ENCODE measurements at places on chromosomes 4 and X.
A peak's percentile ranks its signal among the peaks of the same experiment; 100 is the strongest.

- DNase-seq: no peak
Observed at GRCh38 chr4:52358366-52358765, 300.7 kb downstream of the USP46 start.

- DNase-seq: no peak
Observed at GRCh38 chr4:172850838-172851237, 317.8 kb upstream of the GALNT7 start.

- DNase-seq: no peak
Observed at GRCh38 chr4:178086320-178086719, 644.1 kb upstream of the AGA start.

- DNase-seq: peak; percentile 70
Observed at GRCh38 chrX:96924581-96924980, 40.9 kb downstream of the RPA4 start.

GRCh38 chr4:127217586-127218229 is 415.0 kb upstream of the INTU start:
- DNase-seq: no peak

DNA sequence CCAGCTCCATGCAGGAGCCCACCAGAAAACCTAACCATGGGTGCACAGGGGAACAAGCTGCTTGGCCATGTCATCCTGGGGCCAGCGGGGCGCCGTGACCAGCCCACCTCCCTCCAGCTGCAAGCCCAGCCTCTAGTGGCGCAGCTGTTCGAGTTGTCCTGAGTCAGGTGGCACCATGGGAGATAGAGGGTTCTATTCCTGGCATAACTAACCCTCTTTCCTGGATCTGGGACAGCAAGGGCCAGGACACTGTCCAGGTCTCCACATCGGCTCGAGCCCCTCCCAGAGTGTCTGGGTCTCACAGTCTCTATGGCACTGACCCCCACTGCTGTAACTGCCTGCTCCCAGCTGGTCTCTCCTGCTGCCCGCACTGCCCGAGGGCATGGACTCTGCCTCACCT is 16.7 kb downstream of the ABLIM2 start:
- DNase-seq: no peak

DNA sequence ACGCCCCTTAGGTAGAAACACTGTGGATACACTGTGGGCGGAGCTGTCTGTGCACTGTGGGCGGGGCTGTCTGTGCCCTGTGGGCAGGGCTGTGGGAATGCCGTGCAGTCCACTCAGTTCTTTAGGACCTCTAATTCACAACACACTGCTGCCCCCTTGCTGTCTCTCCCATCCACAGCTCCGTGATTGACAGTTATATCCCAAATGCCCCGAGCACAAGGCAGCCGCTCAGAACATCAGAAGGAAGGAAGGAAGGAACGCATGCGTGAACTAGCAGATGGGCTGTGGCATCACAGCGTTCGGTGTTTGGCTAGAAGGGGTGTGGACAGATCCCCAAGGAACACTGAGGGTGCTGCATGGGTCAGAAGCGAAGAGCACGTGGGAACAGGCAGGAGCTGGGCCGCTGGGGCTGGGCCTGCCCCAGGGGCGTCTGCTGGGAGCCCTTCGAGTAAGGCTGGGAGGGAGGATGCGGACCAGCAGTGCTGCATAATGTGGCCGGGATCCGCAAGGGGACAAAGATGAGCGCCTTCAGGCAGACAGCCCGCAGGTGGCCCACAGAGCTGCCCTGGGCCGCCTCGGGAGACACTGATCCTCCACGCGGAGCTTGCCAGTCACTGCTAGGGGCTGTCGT is 29.8 kb downstream of the ACOX3 start:
- peak; percentile 66 for DNase-seq

- DNase-seq: no peak
Observed at GRCh38 chr4:169210504-169211118, 60.1 kb downstream of the SH3RF1 start.

GRCh38 chrX:84453351-84454246 is 48.7 kb downstream of the HDX start:
- DNase-seq: no peak

GRCh38 chr4:5635826-5636195 is 72.5 kb downstream of the EVC2 start:
- DNase-seq: no peak

DNA sequence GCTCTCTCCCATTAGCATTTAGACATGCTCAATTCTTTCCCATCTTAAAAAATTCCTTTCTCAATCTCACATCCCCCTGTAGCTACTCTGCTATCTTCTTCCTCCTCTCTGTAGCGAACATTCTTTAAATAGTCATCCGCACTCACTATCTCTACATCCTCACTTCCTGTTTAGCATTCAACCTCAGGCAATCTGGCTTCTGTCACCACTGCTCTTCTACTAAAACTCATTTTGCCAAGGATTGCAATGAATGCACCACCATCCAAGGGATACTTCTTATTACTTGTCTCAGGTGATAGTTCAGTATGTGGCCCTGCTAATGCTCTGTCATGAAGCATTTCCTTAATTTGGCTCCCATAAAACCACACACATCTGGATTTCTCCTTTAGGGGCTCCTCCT is 10.9 kb upstream of the TET2 start:
- DNase-seq: peak; percentile 84

- no peak for DNase-seq
Observed at GRCh38 chrX:38275615-38276014, 51.7 kb downstream of the RPGR start.

GRCh38 chrX:38929966-38930421 is 128.7 kb downstream of the MID1IP1 start:
- DNase-seq: peak; percentile 7

- DNase-seq: no peak
Observed at GRCh38 chr4:144582975-144583374, 63.0 kb upstream of the HHIP start.

GRCh38 chr4:82801910-82802521 is 3.4 kb upstream of the SCD5 start:
- DNase-seq: no peak

GRCh38 chrX:41043196-41043595 is 42.0 kb upstream of the USP9X start:
- no peak for DNase-seq

- DNase-seq: no peak
Observed at GRCh38 chr4:53586121-53586816, 5.0 kb downstream of the LNX1 start.

- DNase-seq: no peak
Observed at GRCh38 chrX:120560405-120560841, 339 bp downstream of the CUL4B start.

DNA sequence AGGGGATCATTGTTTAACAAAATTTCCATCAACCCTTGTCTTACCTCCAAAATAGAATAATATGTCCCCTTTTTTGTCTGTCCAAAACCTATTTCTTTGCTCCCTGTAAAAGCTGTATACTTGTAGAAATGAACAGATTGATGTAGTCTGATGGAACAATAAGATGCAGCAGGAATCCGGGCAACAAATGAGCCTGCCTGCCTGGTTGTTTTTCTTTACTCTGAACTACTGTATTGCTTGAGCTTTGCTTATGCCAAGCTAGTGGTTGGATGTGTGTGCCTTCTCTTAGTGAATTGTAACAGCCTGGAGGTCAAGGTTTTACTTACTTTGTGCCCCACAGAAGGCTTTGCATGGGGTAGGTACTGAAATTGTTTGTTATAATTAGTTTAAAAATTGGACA is 116.2 kb upstream of the TLL1 start:
- DNase-seq: no peak

GRCh38 chr4:40307627-40308497 is 27.3 kb upstream of the CHRNA9 start:
- DNase-seq: peak; percentile 88

GRCh38 chrX:110987292-110987691 is 108.7 kb upstream of the PAK3 start:
- DNase-seq: peak; percentile 35

DNA sequence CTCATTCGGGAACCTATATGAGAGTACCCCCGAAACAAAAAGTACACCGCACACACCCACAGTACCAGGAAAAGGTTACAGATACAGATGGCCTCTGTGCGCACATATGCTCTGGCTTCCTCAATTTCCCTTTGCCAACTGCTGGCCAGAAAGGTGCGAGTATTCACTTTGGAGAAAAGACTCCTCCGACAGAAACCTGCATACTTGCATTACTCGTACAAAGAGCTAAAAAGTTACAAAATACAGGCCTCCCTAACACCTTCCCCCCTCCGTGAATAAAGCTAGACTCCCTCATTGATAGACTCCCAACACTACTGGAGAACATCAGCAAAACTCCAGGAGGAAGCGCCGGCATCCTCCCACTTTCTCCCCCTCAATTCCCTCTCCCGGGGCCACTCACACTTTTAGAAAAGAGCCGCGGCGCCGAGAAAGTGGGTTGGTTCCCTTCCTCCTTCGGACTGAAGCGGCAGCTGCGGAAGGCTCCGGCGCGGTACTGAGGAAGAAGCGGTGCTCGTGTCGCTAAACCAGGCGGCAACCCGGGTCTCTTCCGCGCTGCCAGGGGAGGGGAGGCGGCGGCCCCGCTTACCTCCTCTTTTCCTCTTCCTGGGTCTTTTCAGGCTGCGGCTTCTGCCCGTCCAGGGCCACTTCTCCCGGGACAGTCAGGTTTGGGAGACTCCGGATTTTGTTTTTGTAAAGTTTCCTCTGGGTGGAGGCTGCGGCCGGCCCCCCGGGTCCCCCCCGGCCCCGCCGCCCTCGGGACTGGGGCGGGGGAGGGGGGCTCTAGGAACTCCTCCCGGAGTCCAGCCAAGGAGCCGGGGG is 1.1 kb downstream of the FBXW7 start:
- peak; percentile 60 for DNase-seq

GRCh38 chr4:75666299-75666698 is 6.9 kb downstream of the G3BP2 start:
- no peak for DNase-seq

DNA sequence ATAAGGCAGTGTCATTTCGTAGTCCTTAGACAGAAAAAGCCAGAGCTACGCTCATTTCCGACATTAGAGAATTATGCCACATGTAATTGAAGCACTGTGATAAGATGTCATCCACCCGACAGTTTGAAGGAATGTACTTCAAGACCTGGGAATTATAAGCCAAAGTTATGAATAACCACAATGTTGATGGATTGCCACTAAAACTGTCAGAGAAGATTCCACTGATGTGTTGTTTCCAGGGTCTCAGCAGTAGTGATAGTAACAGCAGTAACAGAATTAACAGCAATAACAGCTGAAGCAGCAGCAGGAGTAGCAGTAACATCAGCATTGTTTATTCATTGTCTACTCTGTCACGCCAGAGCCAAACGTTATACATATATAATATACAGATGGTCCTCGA is 24.7 kb downstream of the RAB33A start:
- DNase-seq: peak; percentile 18

DNA sequence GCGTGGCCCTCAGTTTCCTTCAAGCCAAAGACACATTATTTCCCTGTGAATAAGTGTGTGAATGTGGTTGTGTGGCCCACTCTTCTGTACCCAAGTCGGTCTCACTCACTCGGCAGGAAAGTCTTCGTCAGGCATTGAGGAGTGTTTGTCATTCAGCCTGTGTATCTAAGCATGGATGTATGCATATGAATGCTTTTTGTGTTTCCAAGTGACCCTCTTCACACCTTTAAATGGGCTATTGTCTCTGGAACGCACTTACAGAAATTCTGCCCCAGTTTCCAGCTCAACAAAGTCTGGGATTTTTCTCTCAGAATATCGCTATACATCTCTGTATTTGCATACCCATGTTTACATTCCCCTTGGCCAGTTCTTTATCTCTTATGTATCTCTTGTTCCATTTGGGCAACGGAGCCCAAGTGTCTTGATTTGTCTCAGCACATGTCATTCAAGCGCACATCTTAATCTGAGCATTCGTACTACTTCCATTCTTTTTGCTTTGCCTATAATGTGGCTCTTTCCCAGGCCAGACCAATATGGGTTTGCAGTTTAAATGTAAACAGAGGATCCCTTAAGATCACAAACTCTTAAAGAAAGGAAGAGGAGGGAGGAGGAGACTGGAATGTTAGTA is 4.8 kb downstream of the BCOR start:
- DNase-seq: no peak

- no peak for DNase-seq
Observed at GRCh38 chr4:99300934-99301333, 10.1 kb upstream of the ADH1A start.

DNA sequence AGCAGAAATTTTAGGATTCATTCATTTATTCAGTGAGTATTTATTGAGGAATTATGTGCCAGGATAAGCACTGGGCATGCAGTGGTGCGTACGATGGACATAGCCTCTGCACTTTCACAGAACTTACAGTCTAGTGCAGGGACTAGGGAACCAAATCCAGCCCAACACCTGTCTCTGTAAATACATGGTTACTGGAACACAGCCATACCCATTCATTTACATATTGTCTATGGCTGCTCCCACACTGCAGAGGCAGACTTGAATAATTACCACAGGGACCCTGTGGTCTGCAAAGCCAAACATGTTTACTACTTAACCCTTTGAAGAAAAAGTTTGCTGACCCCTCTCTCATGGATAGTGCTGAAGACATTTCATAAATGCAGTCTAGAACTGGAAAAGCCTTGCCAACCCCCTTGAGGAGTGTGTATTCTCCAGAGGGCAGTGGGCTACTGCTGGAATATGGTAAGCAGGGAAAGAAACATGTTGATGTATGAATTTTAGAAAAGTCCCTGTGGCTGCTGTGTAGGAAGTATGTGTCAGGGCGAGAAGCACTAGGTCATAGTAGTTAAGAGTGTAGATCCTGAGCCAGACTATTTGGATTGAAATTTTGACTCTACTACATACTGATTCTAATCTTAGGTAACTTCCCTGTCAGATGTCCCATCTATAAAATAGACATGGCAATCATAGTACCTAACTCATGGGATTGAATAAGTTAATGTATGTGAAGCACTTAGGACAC is 75.5 kb downstream of the GALNT7 start:
- DNase-seq: no peak

GRCh38 chrX:118062048-118062789 is 54.4 kb downstream of the KLHL13 start:
- peak; percentile 49 for DNase-seq

DNA sequence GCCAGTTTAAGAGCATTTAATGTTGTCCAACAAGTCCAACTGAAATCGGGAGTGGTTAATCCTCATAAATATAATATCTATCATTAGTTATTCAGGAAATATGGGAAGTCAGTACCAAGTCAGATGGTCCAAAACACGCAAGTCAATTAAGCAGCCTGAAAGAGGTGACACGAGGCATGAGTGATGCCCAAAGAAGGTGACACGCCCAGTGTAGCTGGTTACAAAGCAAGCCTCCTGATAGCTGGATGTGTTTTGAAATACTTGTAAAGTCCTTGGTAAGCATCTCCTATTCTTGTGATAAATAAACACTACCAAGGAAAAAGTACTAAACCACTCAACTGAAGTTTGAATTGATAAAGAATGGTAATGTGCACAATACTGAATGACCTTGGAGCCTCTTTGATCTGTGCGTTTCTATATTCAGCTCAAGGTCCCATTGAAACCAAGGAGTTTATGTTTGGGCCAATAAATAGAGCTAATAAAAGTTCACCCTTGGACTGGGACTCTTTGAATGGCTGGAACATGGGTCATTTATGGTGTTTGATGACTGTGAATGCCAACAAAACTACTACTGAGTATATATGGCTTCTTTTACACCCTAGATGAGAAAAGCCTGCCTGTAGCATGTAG is 93.2 kb upstream of the KLF3 start:
- no peak for DNase-seq

GRCh38 chr4:61580721-61581377 is 380.7 kb downstream of the ADGRL3 start:
- DNase-seq: no peak

GRCh38 chr4:108867476-108867875 is 104.6 kb upstream of the ETNPPL start:
- no peak for DNase-seq

Measured in KBM-7 (cell line).